ENCODE measurements at places on chromosomes 5 and 9. TPM values are rescaled to one million over a fixed set of nuclear protein-coding genes. Genes with fewer than 3 reads are reported as not detected.

Gene BAG1
- 80.9 TPM for total RNA-seq

Gene NEURL1B
- 4.6 TPM for total RNA-seq

Gene CARD19
- total RNA-seq: 75.9 TPM

Gene FBXO10
- 2.9 TPM for total RNA-seq

Gene ST8SIA4
- total RNA-seq: 0.05 TPM

Gene PNPLA7
- total RNA-seq: 0.28 TPM

Gene SPINK13
- not detected for total RNA-seq

Gene PCDHAC1
- 0.07 TPM for total RNA-seq

Gene UBTD2
- total RNA-seq: 11.1 TPM

Gene FRMPD1
- under 0.01 TPM for total RNA-seq

Gene LCN15
- not detected for total RNA-seq

Gene ENTPD8
- total RNA-seq: not detected

Gene OGN
- not detected for total RNA-seq

Data from airway epithelial cell (primary cell).